ENCODE measurements at places on chromosomes 4 and X. TPM values are rescaled to one million over a fixed set of nuclear protein-coding genes. Genes with fewer than 3 reads are reported as not detected.

DNA sequence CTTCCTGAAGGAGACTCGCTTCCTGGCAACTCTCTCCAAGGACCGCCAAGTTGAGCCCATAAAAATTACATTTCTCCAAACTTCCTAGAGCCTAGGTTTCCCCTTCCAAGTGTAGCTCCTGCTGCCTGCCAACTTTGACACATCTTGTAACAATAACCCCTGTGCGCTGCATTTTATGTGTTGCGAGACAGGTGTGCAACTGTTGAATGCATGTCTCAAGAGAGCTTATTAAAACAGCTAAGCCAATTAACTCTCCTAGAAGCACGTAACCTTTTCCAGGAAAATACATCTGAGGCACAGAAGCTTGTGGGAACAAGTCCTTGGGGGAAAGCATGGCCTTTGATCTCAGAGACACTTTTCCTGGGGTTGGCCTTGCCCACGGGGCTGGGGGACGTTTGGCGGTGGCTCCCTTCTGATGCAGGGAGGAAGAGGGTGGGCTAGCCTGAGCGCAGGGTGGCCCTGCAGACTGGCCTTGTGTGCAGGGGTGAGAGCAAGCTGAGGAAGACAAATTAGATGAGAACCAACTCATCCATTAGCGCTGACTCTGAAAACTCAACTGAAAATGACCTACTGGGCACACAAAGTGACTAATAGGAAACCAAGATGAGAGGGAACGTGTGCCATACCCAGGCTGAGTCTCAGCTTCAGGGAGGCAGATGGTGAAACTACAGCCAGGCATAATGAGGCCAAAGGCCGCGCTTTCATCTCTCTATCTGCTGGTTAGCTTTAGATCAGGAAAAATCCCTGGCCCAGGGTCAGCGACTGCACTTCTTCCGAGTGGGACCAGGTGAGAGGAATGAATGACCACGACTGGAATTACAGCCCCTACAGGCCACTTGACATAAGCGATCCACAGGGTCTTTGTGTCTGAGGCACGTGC, 75.3 kb downstream of the ENPP6 start:
- DNase-seq, result no peak

DNA sequence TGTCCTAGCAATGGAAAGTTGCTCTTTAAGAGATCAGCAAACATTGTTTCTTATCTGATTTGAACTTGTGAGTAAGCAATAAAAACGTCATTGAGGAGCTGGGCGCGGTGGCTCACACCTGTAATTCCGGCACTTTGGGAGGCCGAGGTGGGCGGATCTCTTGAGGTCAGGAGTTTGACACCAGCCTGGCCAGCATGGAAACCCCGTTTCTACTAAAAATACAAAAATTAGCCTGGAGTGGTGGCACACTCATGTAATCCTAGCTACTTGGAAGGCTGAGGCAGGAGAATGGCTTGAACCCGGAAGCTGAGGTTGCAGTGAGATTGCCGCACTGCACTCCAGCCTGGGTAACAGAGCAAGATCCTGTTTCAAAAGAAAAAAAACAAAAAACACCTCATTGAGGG, 11.2 kb upstream of the PLAC8 start:
- DNase-seq, result no peak

DNA sequence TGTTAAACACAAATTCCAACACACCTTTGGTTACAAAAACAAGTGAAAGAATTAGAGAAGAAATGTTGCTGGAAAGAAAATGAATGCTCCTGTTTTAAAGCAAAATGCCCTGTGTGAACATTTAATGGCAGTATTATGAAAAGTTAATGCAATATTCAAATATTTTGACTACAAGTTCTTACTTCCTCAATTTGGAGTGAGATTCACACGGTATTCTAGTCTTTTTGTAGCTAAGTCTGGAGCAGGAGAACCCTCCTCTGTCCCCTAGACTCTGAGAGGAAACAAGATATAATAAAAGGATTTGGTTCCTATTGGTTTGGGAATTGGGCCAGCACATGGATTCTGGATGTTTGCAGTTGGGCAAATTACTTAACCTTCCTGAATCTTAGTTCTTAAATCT, 12.7 kb downstream of the MAD2L1 start:
- DNase-seq, result no peak

PARM1 gene
- total RNA-seq, result 3.4 TPM

DNA sequence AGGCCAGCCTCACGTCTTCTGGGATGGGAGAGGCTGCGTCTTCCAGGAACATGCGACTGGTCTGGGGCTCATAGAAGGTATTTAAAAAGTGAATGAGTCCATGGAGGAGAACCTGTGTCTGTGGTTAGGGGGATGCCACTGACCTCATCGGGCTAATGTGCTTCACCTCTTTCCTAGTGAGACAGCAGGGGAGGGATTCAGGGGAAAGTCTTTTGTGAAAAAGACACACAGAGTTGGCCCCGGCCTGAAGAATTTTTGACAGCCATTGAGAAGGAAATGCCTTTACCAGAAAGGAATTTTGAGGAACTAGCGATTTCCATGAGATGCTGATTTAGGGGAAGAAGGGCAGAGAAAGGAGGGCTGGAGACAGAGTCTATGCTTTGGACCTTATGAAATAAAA, 11.0 kb upstream of the C4orf50 start:
- DNase-seq, result no peak

- no peak for DNase-seq
Measured at GRCh38 chrX:134545510-134545909, 85.5 kb downstream of the HPRT1 start.

PAGE2 gene
- not detected for total RNA-seq

DNA sequence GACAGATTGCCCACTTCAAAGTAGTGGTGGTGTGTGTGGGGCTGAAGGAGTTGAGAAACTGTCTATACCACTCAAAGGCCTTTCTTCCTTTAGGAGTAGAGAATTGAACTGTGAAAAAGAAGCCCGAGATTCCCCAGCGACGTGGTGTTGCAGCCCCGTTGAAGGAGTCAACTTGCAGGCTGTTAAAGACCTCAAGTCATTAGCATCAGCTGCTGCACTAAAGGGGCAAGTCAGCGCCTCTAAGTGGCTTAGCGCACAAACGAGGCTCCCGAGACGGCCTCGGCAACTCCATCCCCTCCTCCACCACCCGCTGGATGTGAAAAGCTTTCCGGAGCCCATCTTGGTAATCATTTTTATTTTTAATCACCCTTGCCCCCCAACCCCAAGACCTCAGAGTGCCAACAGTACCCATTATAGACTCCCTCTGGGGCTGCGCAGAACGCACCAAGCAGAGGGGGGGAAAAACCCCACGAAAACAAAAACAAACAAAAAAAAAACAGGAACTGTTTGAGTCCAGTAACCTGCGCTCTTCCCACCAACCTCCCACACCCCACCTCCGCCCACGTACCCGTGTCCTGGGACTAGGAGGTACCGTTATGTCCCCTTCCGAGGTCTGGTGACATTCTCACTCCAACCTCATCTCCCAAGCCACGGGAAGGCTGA, 913 bp upstream of the PRDM8 start:
- DNase-seq, result no peak

GRCh38 chrX:136032370-136032769, 47.1 kb downstream of the SLC9A6 start:
- no peak for DNase-seq

SPANXA2 gene
- total RNA-seq, result 223 TPM

DNA sequence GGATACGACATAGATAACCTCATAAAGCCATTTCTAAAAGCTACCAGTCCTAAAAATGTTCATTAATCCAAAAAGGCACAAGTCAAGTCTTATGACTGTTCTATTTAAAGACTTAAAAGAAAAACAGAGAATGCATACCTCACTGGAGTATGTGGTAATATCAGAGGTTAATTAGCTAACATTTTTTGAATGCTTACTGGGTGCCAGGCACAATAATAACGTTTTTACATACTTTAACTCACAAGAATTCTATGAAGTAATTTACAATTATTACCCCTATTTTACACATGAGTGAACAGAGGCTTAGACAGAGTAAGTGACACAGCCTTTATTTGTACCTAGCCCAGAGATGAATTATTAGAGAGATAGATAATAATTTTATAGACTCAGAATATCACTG, 207.5 kb downstream of the PDGFC start:
- no peak for DNase-seq

DNA sequence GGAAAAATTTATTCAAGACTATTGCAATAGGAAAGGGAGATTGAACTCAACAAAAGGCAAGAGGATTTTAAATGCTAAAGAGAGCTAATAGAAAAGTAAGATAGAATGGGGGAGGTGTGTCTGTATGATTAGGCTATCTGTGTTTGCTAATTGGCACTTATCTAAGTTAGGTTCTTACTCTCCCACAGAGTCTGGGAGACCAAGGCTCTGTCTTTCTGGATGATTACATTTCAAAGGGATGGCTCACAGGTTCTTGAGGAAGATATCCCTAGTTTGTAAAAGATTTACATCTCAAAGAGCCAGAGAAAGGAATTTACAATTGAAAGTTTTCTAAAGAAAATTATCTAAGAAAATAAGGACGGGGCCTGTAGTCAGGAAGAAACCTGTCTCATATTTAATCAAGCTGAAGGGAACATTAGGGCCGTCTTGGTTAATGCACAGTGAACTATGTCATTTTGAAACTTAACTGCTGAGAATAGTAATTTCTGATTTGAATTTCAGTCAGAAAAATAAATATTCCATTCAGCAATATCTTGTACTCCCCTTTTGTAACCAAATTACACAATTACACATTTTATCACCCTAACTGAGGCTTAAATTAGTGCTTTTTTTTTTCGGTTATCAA, 75.8 kb downstream of the MAGEB10 start:
- DNase-seq, result no peak

DNA sequence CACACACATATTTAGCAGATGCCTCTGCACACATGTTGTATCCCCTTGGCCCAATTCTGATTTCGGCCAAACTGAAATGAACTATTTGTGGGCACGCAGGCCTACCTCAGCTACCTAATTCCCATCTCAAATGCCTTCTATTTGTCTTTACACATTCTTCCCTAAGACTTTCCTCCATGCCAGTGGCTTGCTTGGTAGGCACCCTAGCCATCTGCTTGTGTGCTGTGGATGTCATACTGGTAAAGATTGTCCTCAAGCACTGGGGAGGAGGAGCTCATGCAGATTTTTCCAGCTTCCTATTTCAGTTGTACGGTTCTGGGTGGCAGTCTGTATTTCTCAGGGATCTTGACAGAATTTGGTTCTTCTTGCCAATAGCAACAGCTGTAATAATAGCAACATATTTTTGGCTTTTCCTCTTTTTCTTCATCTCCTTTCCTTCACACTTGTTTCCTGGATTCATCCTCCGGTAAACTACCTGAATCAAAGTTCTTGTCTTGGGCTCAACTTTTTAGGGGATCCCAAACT, 514.3 kb downstream of the ADGRL3 start:
- DNase-seq, result no peak

GRCh38 chrX:12894074-12895030, 12.1 kb upstream of the TLR8 start:
- DNase-seq, result no peak

- no peak for DNase-seq
Measured at GRCh38 chrX:107632346-107632745, 4.0 kb downstream of the PRPS1 start.

GRCh38 chrX:619451-619811, 11.2 kb upstream of the SHOX start:
- DNase-seq, result no peak

DNA sequence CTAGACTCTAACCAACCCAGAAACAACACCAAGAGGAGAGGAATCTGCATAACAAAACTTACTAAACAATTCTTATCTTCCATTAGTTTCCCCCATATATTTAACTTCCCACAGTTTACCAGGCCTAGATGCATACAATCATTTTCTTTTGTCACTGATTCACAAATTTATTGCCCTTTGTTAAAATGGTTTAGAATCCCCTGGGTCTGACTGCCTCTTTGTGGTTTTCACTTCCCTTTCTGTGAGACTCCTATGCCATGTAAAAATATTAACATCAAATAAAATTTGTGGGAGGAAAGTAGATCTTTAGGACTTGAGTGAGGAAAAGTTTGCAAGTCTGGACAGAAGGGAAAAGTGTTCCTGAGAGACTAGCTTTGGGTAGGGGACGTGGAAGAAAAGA, 393.8 kb upstream of the CNKSR2 start:
- DNase-seq, result no peak

DNA sequence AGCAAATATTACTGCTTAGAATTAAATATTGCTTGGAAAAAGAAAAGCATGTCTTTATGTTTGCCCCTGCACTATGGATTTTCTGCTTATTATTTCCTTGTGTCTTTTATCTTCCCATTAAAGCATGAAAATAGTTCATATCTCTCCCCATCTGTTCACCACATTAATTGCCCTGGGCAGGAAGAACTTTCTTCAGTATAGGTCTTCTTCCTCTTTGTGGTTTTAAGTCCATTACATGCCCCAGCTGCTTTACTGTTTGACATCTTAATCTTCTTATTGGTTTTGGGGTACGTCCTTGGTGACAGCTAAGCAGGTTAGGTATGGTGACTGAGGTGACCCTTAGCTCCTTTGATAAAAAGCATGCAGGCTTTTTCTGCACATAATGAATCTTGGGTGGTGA, 157.3 kb downstream of the AASDH start:
- no peak for DNase-seq

GRCh38 chr4:164501074-164501473, 252.9 kb upstream of the SMIM31 start:
- no peak for DNase-seq

- no peak for DNase-seq
Measured at GRCh38 chr4:141680060-141680459, 43.7 kb downstream of the IL15 start.

DNA sequence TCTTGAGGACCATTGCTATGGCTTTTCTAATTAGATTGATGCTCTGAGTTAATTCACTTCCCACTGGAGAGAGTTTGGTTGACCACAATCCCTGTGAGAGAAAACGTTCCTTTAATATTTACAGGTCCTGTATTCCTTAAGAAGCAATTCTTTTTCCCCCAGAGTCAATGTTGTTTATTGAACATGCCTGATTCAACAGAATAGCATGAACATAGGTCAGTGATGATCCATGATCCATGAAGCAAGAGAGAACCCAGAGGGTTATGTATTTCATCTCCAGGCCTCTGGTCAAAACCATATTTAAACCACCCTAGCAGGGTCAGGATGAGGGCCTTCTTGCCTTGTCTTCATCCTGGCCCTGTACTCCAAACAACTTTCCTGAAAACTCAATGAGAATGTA, 39.4 kb upstream of the EFHC2 start:
- DNase-seq, result no peak
